T-helper 17 cell (primary cell): ENCODE measurements at places on chromosomes 11 and 22.

DNA sequence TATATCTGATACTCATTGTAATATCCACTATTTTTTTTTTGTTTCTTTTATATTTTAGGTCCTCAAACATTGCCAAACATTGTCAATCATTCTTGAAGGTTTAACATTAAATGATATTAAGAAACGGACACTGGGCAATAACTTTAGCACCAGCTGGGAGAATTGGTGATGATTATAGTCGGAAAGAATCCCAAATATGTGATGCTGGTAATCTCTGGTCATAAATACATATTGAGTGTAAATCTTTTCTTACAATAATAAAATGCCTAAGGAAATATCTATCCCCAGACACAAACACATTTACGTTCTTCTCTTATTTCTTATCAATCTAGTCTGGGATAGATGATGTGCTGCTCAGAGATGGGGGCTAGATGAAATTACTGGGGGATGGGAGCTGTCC is 25.2 kb downstream of the OR51E2 start:
- peaks cover 62% of the 10 kb centered on the region for H3K27me3 ChIP-seq
- H3K4me1 ChIP-seq = peaks cover 4% of the 10 kb centered on the region
- no peak for DNase-seq
- H3K36me3 ChIP-seq = no peaks in the 10 kb centered on the region

GRCh38 chr11:62295504-62295903 is 3.4 kb downstream of the SCGB1D4 start:
- H3K36me3 ChIP-seq = no peaks in the 10 kb centered on the region
- no peak overlapping the region for H3K27ac ChIP-seq
- DNase-seq = no peak
- no peak overlapping the region for H3K4me3 ChIP-seq
- peaks cover 65% of the 10 kb centered on the region for H3K27me3 ChIP-seq

GRCh38 chr11:88231894-88232482 is 56.7 kb upstream of the RAB38 start:
- H3K4me1 ChIP-seq = peaks cover 2% of the 10 kb centered on the region
- H3K27me3 ChIP-seq = no peaks in the 10 kb centered on the region
- DNase-seq = no peak
- H3K27ac ChIP-seq = no peak overlapping the region

- peaks cover 4% of the 10 kb centered on the region for H3K36me3 ChIP-seq
- peaks cover 26% of the 10 kb centered on the region for H3K27me3 ChIP-seq
- no peaks in the 10 kb centered on the region for H3K4me1 ChIP-seq
Observed at GRCh38 chr11:69874984-69875624, 55.9 kb upstream of the FGF3 start.

- H3K4me3 ChIP-seq = peak overlapping the region; percentile 67
- peaks cover 26% of the 10 kb centered on the region for H3K4me1 ChIP-seq
- peaks cover 3% of the 10 kb centered on the region for H3K36me3 ChIP-seq
- no peaks in the 10 kb centered on the region for H3K27me3 ChIP-seq
- peak overlapping the region; percentile 94 for H3K27ac ChIP-seq
- no peak for DNase-seq
Observed at GRCh38 chr11:67398661-67399563, 2.7 kb downstream of the PPP1CA start.

DNA sequence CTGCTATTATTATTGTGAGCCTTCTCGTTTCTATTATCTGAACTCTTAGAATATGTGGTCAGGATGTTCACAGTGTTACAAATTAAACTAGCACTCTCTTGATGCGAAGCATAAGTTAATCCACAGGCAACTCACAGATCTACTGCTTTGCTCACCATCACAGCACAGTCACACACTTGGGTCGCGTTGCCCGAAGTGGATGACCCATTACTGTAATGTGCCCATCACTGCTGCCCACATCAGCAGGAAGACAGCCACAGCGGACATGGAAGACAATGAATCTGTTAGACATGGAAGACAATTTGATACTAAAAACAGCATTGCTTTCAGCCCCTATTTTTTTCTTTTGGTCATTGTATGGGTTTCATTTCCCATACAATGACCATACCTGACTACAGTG is 216.4 kb upstream of the B3GAT1 start:
- H3K27ac ChIP-seq = no peak overlapping the region
- H3K4me1 ChIP-seq = no peaks in the 10 kb centered on the region
- peaks cover 44% of the 10 kb centered on the region for H3K27me3 ChIP-seq
- H3K36me3 ChIP-seq = no peaks in the 10 kb centered on the region
- no peak overlapping the region for H3K4me3 ChIP-seq

- peak overlapping the region; percentile 98 for H3K27ac ChIP-seq
- no peaks in the 10 kb centered on the region for H3K27me3 ChIP-seq
- peaks cover 71% of the 10 kb centered on the region for H3K4me1 ChIP-seq
- peaks cover 22% of the 10 kb centered on the region for H3K36me3 ChIP-seq
- DNase-seq = peak; percentile 44
Observed at GRCh38 chr11:128757235-128757711, 63.4 kb downstream of the FLI1 start.

DNA sequence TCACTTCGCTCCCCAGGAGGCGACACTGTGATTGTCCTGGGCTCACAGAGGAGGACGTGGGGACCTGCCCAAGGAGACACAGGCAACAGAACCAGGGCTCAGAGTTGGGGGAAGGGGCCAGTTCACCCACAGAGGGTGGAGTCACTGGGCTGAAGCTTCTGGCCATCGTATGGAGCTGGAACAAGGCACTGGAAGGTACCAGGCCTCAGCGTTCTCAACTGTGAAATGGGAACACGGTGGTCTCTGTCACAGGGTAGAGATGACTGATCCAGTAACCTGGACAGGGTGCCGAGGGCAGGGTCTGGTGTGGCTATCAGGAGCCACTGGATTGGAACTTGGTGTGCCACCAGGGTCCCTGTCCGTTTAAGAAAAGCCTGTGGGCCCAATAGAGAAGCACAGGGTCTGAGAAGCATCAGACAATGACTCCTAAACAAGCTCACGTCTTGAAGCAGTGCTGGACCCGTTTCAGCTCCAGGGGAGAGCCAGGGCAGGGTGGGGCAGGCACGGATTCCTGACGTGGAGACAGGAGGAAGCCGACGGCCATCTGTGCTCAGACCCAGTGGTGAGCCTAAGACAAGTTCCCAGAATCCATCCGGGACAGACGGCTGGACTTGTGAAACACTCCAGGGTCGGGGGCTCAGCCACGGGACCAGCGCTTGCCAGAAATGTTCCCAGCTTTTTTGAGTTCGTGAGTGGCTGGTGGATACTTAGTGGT is 25.0 kb upstream of the KCNQ1OT1 start:
- H3K4me1 ChIP-seq = peaks cover 9% of the 10 kb centered on the region
- no peak overlapping the region for H3K4me3 ChIP-seq
- H3K27me3 ChIP-seq = no peaks in the 10 kb centered on the region
- H3K27ac ChIP-seq = no peak overlapping the region
- no peak for DNase-seq

DNA sequence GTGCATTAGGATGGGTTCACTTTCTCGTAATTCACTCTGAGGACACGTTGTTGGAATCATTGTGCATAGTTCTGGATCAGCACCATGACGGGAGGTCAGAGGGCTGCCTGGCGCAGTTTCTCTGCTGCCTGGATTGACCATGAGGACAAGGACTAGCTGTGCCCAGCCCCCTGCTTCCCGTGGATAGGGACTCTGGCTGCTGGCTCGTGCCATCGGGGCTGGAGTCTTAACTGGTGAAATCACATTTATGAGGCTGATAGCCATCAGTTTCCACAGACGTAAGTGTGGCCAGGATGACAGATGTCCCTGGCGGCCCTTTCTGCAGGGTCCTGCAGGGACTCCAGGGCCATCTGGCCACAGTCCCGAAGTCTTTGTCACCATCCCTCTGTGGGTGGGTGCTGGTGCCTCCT is 24.1 kb upstream of the GRAMD4 start:
- H3K36me3 ChIP-seq = no peaks in the 10 kb centered on the region
- no peak overlapping the region for H3K27ac ChIP-seq
- H3K4me3 ChIP-seq = no peak overlapping the region
- H3K4me1 ChIP-seq = peaks cover 15% of the 10 kb centered on the region
- DNase-seq = no peak

GRCh38 chr11:2146051-2146450 is 6.9 kb upstream of the IGF2 start:
- no peak overlapping the region for H3K4me3 ChIP-seq
- no peak overlapping the region for H3K27ac ChIP-seq

DNA sequence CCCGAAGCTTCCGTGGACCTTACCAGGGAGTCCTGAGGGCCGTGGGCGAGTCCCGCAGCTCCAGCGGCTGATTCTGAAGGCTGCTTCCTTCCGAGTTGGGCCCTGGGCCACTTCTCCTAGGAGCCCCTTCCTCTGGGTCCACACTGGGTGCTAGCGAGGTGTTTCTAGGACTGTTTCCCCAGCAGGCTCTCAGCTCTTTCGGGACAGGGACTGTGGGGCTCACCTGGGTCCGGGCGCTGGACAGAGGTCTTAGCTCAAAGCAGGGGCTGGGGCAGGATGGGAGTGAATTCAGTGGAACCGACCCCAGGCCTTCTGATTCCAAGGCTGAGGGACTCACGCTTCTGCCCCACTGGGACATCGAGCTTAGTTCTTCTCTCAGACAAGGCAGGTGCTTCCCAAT is 29.3 kb upstream of the CSNK1E start:
- H3K36me3 ChIP-seq = no peaks in the 10 kb centered on the region
- no peak for DNase-seq
- no peak overlapping the region for H3K27ac ChIP-seq
- peaks cover 8% of the 10 kb centered on the region for H3K27me3 ChIP-seq

DNA sequence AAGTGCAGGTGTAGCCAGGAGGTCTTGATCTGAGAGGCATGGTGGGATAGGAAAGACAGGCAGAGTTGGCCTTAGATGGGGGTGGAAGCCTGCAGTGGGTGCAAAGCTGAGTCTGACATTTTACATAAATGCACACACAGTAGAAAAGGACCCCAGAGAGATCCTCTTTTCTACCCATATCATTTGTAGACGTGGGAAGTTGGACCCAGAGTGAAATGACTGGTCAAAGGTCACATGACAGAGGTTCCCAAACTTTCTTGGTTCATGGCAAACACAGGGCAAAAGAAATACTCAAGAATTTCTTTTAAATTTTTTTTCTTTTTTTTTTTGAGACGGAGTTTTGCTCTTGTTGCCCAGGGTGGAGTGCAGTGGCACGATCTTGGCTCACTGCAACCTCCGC is 6.2 kb upstream of the FOXRED2 start:
- H3K36me3 ChIP-seq = peaks cover 17% of the 10 kb centered on the region
- H3K4me1 ChIP-seq = peaks cover 11% of the 10 kb centered on the region
- H3K27me3 ChIP-seq = no peaks in the 10 kb centered on the region
- H3K4me3 ChIP-seq = no peak overlapping the region

DNA sequence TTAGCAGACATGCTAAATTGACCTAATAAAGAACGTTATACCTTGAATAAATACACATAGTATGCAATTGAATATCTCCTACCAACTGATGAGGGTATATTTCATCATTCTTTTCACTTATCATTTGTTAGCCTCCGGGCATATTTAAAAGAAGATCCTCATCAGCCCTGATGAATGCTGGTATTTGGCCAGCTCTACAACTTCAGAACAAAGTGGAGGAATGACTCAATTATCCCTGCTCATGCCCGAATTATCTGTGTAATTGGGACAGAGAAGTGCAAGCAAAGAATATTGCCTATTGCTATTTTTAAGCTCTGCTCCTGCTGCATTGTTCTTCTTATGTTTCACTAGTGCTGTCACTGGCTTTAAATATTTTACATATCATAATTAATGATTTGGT is 622.1 kb downstream of the METTL15 start:
- no peaks in the 10 kb centered on the region for H3K27me3 ChIP-seq
- H3K27ac ChIP-seq = no peak overlapping the region
- no peaks in the 10 kb centered on the region for H3K36me3 ChIP-seq
- DNase-seq = no peak
- no peak overlapping the region for H3K4me3 ChIP-seq
- no peaks in the 10 kb centered on the region for H3K4me1 ChIP-seq

DNA sequence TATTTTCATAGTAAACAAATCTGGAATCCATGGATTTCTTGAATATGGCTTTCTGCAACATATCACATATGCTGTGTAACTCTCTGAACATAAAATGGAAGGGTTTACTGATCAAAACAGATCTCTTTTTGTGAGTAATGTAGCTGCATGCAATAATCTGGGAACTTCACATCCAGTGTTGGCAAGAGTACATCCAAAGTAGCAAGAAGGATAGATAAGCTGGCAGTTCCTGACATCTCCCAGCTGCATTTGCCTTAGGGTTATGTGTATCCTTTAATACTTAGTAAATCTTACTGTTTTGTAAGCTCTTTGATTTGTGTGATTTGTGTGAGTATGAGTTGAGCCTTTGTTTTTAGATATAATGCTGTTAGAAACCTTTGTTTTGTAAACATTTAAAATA is 280.4 kb upstream of the CNTN5 start:
- H3K27ac ChIP-seq = no peak overlapping the region
- DNase-seq = no peak
- no peak overlapping the region for H3K4me3 ChIP-seq
- H3K4me1 ChIP-seq = no peaks in the 10 kb centered on the region
- H3K36me3 ChIP-seq = no peaks in the 10 kb centered on the region

DNA sequence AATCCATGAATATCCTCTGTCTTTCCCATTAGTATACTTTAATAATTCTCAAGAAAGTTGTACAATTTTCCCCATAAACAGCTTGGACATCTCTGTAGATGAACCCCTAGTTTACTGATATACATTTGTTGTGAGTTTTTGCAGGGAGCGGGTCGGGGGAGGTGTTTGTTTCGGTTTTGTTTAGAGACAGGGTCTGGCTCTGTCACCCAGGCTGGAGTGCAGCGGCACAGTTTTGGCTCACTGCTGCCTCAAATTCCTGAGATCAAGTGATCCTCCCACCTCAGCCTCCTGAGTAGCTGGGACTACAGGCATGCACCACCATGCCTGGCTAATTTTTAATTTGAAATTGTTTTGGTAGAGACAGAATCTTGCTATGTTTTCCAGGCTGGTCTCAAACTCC is 57.6 kb downstream of the IGLL5 start:
- no peak overlapping the region for H3K4me3 ChIP-seq
- H3K36me3 ChIP-seq = peaks cover 6% of the 10 kb centered on the region
- H3K27me3 ChIP-seq = peaks cover 29% of the 10 kb centered on the region
- H3K27ac ChIP-seq = no peak overlapping the region
- H3K4me1 ChIP-seq = peaks cover 8% of the 10 kb centered on the region

GRCh38 chr11:65382804-65383368 is 440 bp upstream of the SLC25A45 start:
- peaks cover 37% of the 10 kb centered on the region for H3K4me1 ChIP-seq
- no peak for DNase-seq
- peak overlapping the region; percentile 100 for H3K27ac ChIP-seq

DNA sequence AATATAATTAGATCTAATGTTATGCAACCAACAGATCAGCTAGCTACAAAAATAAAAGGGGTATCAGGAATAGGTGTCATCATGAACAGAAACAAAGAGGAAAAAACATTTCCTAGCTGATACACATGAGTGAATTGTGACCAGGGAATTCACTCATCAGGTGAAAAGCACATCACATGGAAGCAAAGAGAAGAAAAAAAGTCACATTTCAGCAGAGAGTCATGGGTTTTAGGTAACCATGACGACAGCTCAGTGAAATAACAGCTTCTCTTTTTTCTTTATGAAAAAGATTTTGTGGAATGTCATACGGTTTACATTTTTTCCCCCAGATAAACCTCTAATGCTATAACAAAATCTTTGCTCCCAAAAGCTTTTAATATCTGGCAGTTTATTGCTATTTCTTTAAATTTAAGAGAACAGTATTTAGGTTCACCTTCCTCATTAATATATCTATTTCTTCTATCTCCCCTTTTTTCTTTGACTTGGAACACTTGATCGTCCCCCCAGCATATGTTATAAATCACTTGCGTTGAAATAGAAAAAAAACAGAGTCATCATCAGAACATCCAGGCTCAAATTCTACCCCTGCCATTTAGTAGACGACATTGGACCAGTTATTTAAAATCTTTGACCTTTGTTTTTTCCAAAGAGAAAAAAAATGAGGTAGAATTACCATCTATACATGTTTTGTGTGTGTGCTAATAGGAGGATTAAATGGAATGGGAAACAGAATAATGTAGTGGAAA is 5.3 kb downstream of the TYR start:
- no peak overlapping the region for H3K4me3 ChIP-seq
- DNase-seq = no peak
- H3K27ac ChIP-seq = no peak overlapping the region
- no peaks in the 10 kb centered on the region for H3K27me3 ChIP-seq
- no peaks in the 10 kb centered on the region for H3K4me1 ChIP-seq
